Natural killer cell (primary cell): ENCODE measurements at places on chromosomes 11 and 22. TPM values are rescaled to one million over a fixed set of nuclear protein-coding genes. Genes with fewer than 3 reads are reported as not detected.

The CFAP300 gene
- not detected for total RNA-seq

The MAJIN gene
- not detected for total RNA-seq

The UBQLNL gene
- total RNA-seq = 0.61 TPM

The PRG2 gene
- 1.2 TPM for total RNA-seq

The PATE4 gene
- not detected for total RNA-seq

The VEGFB gene
- 37.3 TPM for total RNA-seq

The TNNI2 gene
- 1.2 TPM for total RNA-seq

The OR52A1 gene
- total RNA-seq = not detected

The GANAB gene
- 275 TPM for total RNA-seq

The EIF3M gene
- total RNA-seq = 146 TPM

The WNT11 gene
- total RNA-seq = 0.47 TPM

The MMP27 gene
- not detected for total RNA-seq

The SYT12 gene
- total RNA-seq = not detected

The MAPK8IP2 gene
- total RNA-seq = 0.14 TPM

The PKP3 gene
- total RNA-seq = 0.29 TPM

The CRACR2B gene
- total RNA-seq = 3.4 TPM

The IL10RA gene
- 286 TPM for total RNA-seq

The OR8D1 gene
- total RNA-seq = not detected

The SULT4A1 gene
- not detected for total RNA-seq

The OSBP2 gene
- total RNA-seq = 0.65 TPM

The KCNJ5 gene
- total RNA-seq = 0.15 TPM

The MRTFA gene
- 81.8 TPM for total RNA-seq

The FAM180B gene
- not detected for total RNA-seq

The MMP20 gene
- not detected for total RNA-seq

The SUSD2 gene
- total RNA-seq = 1.7 TPM

The ZFP91 gene
- 54.8 TPM for total RNA-seq

The MS4A4A gene
- 1.6 TPM for total RNA-seq

The MAP6 gene
- not detected for total RNA-seq

The OR56A1 gene
- total RNA-seq = 0.16 TPM

The ROM1 gene
- total RNA-seq = 2.6 TPM

The MRPL21 gene
- total RNA-seq = 39.0 TPM

The NPAS4 gene
- not detected for total RNA-seq

The BRSK2 gene
- total RNA-seq = 0.11 TPM

The PRDM11 gene
- total RNA-seq = 10.3 TPM

The ASCL2 gene
- total RNA-seq = 16.0 TPM

The CHRNA10 gene
- total RNA-seq = 0.45 TPM

The RFPL2 gene
- 0.14 TPM for total RNA-seq

The C11orf86 gene
- total RNA-seq = not detected

The OR10A2 gene
- total RNA-seq = 0.05 TPM

The INPP5J gene
- total RNA-seq = not detected

The HORMAD2 gene
- not detected for total RNA-seq

The TIMP3 gene
- 0.12 TPM for total RNA-seq

The LRRC56 gene
- 1.5 TPM for total RNA-seq

The KCNJ1 gene
- total RNA-seq = not detected

The EHBP1L1 gene
- 129 TPM for total RNA-seq

The DRAP1 gene
- 114 TPM for total RNA-seq

The DNAJB7 gene
- not detected for total RNA-seq
